DND-41 (cell line): ENCODE measurements at places on chromosomes 6 and 20.

DNA sequence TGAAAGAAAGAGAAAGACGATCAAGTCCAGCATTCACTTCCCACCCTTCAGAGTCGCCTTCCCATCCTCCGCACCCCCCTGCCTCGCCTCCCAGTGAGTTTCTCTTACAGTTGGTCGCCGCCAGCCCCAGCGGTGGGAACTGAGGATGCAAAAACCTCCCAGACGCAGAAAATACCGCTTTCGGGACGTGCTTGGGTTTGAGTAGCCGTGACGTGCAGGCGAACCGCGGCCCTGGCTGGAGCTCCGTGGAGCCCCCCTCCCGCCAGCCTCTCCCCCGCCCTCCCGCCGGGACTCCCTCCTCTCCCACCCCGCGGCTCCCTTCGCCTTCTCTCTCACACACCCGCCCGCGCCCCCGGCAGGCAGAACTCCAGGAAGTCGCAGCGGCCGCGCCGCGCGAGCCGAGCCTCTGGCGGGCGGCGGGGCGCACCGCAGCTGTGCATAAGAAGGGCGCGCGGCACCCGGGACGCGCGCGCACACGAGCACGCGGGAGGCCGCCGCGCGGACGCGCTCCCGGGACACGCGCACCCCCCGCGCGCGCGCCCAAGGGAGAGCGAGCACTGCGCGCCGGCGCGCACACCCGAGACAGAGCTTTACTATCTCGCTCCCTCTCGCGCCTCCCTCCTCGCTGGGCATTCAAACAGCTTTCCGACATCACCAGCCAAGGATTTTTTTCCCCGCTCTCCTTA is at the start of gene ADGRB3:
TSS of gene ADGRB3 (plus strand) at position 557 of the 686 bp plus-strand sequence. CDS start 3,394 bp downstream, outside the sequence.
- no peak for DNase-seq

DNA sequence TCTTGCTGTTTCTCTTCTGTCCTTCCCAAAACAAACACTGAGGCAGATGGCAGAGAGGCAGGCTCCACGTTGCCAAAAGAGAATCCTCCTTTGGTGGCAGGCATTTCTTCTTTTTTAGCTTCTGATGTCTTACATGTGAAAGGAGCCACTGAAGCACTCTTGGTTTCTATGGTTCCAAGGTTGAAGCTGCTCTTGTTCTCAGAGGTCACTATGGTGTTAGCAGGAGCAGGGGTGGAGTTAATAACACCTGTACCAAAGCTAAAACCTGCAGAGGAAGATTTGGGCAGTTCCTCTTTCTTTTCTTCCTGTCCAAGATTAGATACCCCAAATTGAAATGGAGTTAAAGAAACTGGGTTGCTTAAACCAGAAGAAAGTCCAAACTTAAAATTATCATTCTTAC is 28.8 kb downstream of the FAM8A1 start:
- no peak for DNase-seq

DNA sequence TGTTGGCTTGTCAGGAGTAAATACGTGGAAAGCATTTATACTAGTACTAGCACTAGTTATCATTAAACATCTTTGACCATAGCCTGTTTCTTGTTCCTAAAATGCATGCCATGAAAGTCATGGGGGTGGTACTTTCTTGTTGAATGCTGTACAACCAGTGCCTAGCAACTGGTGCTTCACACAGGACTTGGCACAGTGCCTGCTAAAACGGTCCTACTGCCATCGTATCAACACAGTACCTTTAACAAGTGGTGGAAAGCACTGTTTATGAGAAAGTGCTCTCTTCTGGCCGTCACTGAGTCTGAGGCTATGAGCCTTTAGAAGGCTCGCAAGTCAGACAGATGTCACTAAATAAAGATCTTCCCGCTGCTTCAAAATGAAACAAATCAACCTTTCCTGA is 21.6 kb downstream of the ZNFX1 start:
- no peak for DNase-seq

DNA sequence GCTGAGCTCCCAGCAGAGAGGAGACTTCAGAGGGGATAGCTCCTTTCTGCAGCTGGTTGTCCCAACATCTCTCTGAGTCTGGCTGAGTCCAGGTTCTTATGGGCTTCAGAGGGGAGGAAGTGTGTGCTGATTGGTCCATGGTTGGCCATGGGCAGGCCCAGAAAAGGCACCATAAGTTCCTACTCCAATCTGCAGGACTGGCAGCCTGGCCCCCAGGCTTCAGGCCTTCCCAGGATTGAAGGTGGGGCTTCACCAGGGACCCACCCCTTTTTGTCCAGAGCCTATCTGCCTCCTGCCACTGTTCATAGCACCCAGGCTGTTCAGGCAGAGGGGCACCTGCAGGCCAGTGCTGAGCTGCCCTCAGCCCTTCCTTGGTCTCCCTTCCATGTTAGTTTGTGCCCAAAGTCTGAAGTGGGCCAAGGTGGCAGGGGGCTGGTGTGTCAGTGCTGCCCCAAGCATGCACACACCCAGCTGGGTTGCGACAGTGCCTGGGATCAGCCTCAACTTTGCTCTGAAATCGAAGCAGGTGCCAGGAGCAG is 21.6 kb upstream of the TOP1 start:
- no peak for DNase-seq

GRCh38 chr6:6676910-6677441 is 88.5 kb downstream of the LY86 start:
- peak; percentile 87 for DNase-seq

- no peak for DNase-seq
These were observed 155.8 kb downstream of the PDE7B start for GRCh38 chr6:136007345-136007744.

DNA sequence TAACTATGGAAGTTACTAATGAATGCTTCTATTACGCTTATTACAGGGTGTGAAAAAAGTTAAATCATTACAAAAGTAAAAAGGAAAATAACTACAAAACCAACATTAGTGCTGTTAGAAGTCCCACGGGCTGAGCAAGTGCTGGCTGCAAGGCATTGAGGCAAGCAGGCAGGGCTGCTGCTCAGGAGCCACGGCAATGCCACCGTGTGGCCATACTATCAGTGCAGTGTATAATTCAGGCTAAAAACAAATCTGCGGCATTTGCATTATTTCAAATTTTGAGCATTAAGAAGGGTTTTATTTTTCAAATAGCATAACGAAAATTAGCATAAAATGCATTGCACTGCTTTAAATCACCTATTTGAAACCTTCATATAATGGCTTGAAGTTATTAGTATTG is 17.1 kb downstream of the IFNGR1 start:
- DNase-seq, result peak; percentile 18
